Right kidney (tissue), 9 donors: ENCODE measurements at places on chromosomes 3 and 15.
A peak's percentile ranks its signal among the peaks of the same experiment; 100 is the strongest.

DNA sequence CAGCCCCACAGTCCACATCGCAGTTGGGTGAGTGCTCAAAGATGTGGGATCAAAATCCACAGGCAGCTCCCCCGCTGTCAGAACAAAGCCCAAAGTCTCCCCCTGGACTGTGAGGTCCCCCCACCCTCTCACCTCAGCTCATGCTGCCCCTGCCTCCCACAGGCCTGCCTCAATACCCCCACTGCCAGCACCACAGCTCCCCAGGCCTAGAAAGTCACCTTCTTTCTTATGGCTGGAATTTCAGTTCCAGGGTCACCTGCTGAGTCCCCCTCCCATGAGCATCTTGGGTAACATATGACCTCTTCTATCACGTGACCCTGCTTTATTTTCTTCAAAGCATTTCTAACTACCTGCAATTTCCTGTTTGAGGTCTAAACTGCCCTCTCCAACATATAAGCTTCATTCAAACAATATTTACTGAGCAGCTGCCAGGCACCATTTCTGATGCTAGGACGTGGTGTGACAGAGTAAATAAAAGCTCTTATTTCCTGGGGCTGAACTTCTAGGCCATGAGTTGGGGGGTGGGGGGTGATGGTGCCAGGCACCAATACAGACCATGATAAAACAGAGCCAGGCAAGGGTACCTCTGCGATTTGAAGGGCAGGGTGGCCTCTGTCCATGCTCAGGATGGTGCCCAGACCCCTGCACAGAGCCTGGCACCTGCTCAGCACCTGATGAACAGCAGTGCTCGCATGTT is 2.4 kb upstream of the TMEM89 start:
- no peak for DNase-seq

GRCh38 chr15:64618540-64618939 is 156.8 kb downstream of the RBPMS2 start:
- no peak for DNase-seq

DNA sequence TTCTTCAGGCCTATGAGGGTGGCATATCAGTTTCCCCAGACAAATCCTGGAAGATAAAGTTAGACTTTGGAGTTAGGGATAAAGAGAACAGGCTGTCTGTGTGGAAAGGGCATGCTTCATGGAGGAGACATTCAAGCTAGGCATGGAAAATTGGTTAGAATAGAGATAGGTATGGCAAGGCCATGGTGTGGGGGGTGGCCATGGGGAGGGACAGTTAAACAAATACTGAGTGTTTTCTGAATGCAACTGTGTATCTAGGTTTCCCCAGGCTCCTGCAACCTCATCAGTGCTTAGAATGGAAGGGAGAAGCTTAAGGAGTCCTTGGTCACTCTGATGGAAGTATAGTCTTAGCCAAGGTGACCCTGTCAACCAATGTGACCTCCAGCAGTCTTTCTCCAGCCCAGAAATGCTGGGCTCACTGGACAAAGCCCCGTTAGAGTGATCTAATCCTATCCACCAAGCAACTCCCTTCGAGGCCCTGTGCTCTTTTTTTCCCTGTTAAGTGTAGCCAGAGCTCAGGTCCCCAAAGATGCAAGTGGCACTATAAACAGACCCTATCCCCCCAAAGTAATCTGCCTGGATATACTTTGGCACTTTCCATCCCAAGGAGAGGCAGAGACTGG is 5.5 kb upstream of the PKM start:
- no peak for DNase-seq

DNA sequence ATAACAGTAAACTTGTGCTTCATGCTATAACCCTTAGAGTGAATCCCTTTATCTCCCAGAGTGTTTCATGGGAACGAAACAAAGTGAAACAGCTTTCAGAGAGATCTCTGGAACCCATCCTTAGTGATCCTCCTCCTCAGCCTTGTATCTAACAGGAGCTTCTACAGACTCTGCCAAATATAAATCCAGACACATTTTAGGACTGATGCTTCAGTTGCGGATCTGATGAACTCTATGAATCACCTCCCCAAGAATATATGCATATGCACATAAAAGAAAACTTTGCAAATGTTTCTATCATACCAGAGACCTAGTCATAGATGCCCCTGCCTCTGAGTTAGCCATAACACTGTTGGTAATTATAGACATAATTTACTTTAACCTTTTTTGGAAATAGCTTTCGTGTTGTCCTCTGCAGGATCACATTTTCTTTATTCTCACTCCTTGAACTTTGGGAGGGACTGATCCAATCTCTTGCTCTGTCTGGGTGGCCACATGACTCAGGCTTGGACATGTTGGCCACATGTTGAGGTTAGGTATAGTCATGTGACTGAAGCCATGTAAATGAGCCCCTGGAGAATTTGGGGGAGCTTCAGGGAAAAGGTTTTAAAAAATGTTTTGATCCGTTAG is 306.4 kb upstream of the CNTN3 start:
- DNase-seq = no peak

DNA sequence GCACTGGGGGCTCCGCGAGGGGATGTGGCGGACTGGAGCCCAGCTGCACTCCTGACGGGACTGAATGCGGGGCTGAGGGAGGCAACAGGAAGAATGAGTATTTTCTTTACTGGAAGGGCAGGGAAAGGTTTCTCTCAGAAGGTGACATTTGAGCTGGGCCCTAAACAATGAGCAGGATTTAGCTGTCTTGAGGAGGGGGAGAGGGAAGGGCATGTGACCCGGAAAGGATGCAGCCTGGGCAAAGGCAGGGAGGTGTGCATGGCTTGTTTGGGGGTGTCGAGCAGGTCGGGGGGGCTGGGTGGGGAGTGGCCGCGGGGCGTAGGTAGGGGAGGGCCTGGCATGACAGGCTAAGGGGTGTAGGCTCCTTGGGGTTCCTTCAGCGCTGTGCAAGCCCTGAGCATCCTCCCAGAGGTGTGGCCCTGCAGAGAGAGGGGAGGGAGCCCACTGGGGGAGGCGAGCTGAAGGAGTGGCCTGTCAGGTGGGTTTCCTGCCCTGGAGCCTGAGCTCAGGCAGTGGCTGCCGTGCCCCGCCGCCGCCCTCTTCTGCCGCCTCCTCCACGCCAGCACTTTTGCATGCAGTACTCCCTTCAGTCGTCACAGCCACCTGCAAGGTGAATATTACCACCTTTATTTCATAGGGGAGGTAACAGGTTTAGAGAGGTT is 17.2 kb upstream of the ANKDD1A start:
- DNase-seq = no peak

DNA sequence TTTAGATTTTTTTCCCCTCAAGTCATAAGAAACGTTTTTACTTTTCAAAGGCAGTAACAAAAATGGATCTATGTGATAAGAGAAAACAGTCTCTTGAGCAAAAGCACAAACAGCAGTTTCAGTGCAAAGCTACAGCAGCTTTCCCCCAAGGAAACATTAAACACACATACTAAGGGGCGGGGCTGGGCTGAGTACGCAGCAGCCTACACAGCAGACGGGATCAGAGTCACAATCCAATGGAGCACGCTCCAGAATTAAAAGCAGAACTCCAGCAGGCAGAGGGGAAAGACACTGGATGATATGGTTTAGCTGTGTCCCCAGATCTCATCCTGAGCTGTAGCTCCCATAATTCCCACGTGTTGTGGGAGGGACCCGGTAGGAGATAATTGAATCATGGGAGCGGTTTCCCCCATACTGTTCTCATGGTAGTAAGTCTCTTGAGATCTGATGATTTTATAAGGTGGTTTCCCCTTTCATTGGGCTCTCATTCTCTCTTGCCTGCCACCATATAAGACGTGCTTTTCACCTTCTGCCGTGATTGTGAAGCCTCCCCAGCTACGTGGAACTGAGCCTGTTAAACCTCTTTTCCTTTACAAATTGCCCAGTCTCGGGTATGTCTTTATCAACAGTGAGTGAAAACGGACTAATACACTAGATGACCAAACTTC is 116.2 kb upstream of the SLCO3A1 start:
- no peak for DNase-seq

- peak; percentile 28 for DNase-seq
Observed at GRCh38 chr15:42650208-42651066, 75.0 kb downstream of the STARD9 start.

- no peak for DNase-seq
Observed at GRCh38 chr3:34176723-34177122, 378.3 kb downstream of the PDCD6IP start.

- DNase-seq = no peak
Observed at GRCh38 chr3:15241341-15241740, 35.3 kb downstream of the CAPN7 start.

DNA sequence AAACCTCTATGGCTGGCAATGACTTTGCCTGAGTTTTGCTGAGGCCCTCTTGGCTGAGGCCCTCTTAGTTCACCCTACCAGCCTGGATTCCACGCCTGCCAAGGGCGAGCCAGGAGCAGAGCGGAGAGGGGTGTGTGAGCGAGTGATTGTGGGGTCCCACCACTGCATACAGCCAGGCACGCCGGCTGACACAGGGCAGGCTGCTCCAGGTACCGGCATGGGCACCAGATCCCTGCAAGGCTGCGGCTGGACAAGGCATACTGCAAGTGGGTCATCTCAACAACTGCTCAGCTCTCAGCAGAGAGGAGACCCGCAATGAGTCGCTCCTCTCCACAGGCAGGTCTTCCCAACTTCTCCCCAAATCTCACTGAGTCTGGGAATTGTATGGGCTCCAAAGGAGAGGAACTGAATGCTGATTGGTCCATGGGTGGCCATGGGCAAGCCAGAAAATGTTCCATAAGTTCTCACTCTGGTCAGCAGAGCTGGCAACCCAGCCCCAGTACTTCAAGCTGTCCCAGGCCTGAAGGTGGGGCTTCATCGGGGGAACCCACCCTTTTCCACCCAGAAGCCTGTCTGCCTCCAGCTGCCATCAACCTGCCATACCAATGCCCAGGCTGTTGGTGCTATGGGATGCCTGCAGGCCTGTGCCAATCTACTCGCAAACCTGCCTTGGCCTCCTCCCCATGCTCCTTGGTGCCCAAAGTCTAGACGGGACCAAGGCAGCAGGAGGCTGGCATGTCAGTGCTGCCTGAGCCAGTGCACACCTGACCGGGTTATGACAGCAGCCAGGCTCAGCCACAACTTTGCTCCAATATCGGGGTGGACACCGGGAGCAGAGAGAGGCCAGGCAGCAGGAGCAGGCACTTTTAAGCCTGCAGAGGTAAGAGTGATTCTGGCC is 1273.6 kb upstream of the GBE1 start:
- DNase-seq = no peak

GRCh38 chr15:99732124-99732750 is 1.0 kb downstream of the LYSMD4 start:
- DNase-seq = peak; percentile 72

- no peak for DNase-seq
Observed at GRCh38 chr15:66196602-66197001, 56.9 kb downstream of the MEGF11 start.

- no peak for DNase-seq
Observed at GRCh38 chr3:9893739-9894138, 3.3 kb downstream of the JAGN1 start.

DNA sequence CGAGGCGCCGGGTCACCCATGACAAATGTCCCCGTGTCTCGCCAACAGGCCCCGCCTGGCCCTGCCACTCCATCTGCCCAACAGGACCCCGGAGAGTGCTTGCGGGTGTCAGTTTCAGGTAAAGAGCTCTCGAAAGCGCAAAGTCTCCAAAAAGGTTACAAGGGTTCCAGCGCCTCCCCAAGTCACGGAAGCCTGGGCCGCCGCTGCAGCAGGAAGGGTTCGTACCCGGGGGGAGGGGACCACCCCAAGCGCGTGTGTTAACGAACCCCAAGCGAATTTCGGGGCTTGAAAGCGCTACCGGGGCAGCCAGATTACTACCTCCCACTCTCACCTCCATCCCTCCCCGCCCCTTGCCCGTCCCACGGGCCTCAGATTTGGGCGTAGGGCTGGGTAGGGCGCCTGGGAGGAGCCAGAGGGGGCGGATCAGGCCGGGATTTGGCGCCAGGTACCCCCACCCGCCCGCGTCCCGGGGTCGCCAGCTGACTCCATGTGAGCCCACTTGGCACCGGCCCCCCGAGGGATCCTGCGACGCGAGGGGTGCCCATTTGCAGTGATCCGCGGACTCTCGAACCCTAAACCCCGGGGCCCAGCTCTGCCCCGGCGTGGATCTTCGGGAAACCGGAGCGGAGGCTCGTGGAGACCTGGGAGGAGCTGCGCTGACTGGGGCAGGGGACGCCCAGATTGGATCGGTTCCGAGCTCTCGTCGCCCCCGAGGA is 85.9 kb downstream of the NR2F2 start:
- DNase-seq = peak; percentile 72

DNA sequence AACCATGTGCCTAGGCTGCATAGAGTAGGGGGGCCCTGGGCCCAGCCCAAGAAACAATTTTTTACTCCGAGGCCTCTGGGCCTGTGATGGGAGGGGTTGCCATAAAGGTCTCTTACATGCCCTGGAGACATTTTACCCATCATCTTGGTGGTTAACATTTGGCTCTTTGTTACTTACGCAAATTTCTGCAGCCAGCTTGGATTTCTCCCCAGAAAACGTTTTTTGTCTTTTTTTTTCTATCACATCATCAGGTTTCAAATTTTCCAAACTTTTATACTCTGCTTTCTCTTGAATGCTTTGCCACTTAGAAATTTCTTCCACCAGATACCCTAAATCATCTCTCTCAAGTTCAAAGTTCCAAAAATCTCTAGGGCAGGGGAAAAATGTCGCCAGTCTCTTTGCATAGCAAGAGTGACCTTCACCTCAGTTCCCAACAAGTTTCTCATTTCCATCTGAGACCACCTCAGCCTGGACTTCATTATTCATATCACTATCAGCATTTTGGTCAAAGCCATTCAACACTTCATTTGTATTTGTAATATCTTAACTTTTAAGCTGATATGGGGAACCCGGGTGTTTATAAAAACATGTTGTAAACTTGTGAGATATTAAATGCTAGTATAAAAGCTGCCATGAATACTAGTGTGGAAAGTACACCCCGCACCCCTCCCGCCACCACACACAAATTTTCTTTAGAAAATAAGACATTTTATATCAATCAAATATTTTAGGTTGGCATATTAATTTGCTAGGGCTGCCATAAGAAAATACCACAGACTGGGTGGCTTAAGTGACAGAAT is 56.0 kb upstream of the PLSCR4 start:
- DNase-seq = no peak

GRCh38 chr15:93587059-93587521 is 498.1 kb upstream of the RGMA start:
- no peak for DNase-seq

DNA sequence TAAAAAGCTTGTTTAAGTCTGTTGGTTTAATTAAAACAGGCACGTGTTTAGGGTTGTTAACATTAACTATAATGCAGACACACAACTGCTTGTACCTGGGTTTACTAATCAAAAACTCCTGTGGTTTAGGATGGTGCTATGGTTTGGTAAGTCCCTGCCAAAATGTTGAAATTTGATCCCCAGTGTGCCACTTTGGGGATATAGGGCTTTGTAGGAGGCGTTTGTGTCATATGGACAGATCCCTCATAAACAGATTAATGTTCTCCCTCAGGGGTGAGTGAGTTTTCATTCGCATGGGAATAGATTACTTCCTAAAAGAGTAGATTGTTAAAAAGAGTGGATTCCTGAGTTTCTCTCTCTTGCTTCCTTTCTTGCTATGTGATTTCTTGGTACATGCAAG is 18.7 kb upstream of the GK5 start:
- DNase-seq = no peak

DNA sequence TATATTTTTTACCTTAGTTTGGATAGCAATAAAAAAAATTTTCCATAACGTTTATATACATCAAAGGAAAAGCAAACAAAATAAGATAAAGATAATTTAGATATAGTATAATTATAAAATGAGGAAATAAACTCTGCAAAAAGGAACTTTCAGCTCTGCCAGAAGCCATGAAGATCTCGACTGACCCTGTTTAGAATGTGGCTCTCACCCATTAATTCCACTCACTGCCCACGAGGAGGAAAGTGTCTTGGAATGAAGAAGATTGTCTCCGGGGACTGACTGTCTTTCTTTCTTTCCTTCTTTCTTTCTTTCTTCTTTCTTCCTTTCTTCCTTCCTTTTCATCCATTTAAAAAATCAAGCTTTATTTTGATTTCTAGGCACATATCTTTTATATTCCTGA is 20.1 kb upstream of the PRR20G start:
- DNase-seq = no peak
